Adrenal gland (tissue), 19 donors: ENCODE measurements at places on chromosomes 3 and 15.

DNA sequence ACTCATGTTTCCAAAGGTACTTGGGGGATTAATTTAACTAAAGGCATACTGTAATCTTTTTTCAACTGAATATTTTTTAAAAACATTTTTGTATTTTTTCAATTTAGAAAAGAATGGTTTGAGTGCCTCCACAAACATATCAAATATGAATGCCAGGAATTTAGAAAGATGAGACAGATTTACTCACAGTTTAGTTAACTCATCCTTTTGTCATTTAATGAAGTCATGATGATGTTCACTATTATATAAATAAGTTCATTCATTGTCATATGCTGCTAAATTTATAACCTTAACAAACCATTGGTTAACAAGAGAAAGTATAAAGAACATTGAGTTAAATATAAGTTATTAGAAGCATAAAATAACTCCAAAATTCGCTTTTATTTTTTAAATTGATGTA, 50.0 kb downstream of the FGF7 start:
- H3K36me3 ChIP-seq = no peaks in the 10 kb centered on the region
- no peaks in the 10 kb centered on the region for H3K4me1 ChIP-seq
- no peaks in the 10 kb centered on the region for H3K27me3 ChIP-seq
- no peak overlapping the region for H3K4me3 ChIP-seq

DNA sequence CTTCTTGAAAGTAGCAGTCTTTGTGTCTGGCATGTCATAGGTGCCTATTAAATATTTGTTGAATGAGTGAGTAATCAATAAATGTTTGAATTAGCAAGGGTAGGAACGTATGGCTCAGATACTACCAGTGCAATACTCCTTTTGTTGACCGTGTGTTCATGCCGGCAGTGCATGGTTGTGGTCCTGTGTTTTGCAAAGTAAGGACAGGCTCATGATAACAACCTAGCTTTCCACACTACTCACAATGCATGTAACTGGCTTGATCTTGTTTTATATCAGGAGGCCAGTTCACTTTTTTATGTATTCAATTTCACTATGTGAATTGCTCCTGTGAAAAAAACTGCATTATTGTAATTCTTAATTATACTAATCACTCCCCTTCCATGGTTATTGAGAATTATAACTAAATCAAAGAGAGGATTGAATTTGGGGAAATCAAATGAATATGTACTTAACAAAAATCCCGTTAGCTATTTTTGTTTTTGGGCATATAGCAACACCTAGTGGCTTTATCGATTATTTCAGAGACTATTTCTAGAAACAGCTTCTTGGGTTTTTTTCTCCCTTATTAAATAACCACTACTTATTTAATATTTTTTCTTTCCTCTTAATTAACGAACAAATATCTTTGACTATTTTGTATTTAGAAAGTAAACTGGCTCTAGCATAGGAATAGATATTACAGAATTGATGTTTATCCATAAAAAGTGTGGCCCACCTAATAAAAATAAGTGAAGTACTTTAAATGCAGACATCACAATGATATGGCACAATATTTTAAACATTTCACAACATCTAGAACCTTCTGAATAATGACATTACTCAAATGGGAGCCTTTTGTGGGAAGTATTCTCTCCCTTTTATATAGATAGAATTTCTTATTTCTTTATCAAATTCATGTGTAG, 218.5 kb downstream of the BBX start:
- H3K27ac ChIP-seq = no peak overlapping the region
- DNase-seq = no peak
- H3K36me3 ChIP-seq = no peaks in the 10 kb centered on the region
- no peaks in the 10 kb centered on the region for H3K27me3 ChIP-seq
- H3K4me3 ChIP-seq = no peak overlapping the region
- H3K4me1 ChIP-seq = no peaks in the 10 kb centered on the region

DNA sequence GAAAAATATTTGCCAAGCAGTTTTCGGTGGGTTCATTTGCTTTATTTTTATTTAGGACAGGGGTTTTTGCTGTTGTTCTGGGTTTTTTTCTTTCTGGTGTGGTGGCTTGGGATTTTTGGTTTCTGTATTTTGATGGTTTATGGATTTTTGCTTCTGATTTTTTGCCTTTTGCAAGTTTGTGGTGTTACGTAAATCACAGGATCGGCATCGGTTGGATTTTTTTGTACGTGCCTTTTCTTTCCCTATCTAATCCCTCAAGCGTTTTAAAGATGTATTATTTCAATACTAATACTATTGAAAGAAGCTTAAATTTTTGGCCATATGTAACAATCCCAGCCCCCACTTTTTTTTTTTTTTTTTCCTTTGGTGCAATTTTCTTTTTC, 782 bp upstream of the BCL6 start:
- peak overlapping the region; percentile 99 for H3K27ac ChIP-seq
- peaks cover 19% of the 10 kb centered on the region for H3K4me1 ChIP-seq
- DNase-seq = no peak
- H3K4me3 ChIP-seq = no peak overlapping the region
- H3K27me3 ChIP-seq = no peaks in the 10 kb centered on the region

- no peaks in the 10 kb centered on the region for H3K27me3 ChIP-seq
- peak; percentile 63 for DNase-seq
- peak overlapping the region; percentile 57 for H3K27ac ChIP-seq
- H3K36me3 ChIP-seq = peaks cover 19% of the 10 kb centered on the region
- peaks cover 19% of the 10 kb centered on the region for H3K4me1 ChIP-seq
Observed at GRCh38 chr3:48428572-48429316, 1.1 kb downstream of the PLXNB1 start.

GRCh38 chr3:160616311-160616710, 50.9 kb upstream of the KPNA4 start:
- no peaks in the 10 kb centered on the region for H3K27me3 ChIP-seq
- no peak for DNase-seq
- H3K4me3 ChIP-seq = no peak overlapping the region
- H3K27ac ChIP-seq = no peak overlapping the region
- H3K36me3 ChIP-seq = no peaks in the 10 kb centered on the region

DNA sequence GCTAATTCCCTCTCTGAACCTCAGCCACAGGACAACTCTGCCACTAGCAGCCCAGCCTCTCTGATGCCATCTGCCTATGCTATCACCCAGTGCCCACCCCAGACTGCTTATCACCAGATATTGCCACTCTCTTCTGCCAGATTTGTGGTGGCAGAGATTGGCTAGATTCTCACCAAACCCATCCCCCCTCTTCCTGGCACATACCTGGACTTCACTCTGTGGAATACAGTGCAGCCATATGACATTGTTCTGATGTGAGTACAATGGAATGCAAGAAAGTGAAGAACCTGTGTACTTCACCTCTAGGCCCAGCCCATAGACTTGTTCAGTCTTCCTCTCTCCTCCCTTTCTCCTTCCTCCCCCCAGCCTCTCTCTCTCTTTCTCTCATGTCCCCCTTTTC, 46.9 kb upstream of the NTRK3 start:
- H3K4me3 ChIP-seq = no peak overlapping the region
- H3K27me3 ChIP-seq = no peaks in the 10 kb centered on the region
- no peaks in the 10 kb centered on the region for H3K4me1 ChIP-seq
- H3K27ac ChIP-seq = no peak overlapping the region
- no peak for DNase-seq

- H3K27ac ChIP-seq = no peak overlapping the region
- H3K4me1 ChIP-seq = no peaks in the 10 kb centered on the region
- H3K36me3 ChIP-seq = no peaks in the 10 kb centered on the region
- H3K4me3 ChIP-seq = no peak overlapping the region
Observed at GRCh38 chr3:38662544-38662943, 13.1 kb upstream of the SCN5A start.

- H3K4me1 ChIP-seq = no peaks in the 10 kb centered on the region
- no peaks in the 10 kb centered on the region for H3K27me3 ChIP-seq
- H3K27ac ChIP-seq = peak overlapping the region; percentile 73
- H3K36me3 ChIP-seq = no peaks in the 10 kb centered on the region
- H3K4me3 ChIP-seq = no peak overlapping the region
Observed at GRCh38 chr15:78988361-78988911, 43.6 kb upstream of the CTSH start.

DNA sequence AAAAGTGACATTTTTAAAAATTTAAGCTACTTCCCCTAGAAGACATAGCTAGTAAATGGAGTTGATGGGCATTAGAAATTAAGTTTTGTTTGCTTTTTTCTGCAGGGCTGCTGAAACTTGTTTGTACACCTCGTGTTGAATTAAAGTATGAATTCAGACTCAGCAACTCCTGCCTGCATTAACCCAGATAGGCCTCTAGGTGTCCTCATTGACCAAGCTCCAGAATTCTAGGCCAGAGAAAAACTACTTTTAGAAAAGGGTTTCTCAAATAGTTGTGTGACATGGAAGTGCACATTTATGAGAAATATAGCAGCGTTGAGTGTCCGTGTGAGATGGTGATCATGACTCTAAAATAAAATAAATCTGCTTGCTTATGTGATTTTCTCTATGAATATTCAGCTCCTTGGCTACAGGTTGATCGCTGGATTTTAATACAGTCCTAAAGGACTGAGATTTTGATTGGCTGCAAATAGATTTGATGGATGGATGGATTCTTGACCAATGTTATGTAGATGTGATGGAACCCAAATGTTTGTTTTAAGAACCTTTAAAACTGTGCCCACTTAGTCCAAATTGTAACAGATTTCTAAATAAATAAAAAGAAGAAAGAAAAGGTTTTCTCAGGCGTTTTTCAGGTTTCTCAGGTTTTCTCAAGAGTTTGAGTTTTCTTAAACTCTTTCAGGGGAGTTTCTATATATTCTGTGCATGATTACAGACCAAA, 39.4 kb upstream of the LMOD3 start:
- no peaks in the 10 kb centered on the region for H3K4me1 ChIP-seq
- H3K36me3 ChIP-seq = no peaks in the 10 kb centered on the region
- H3K4me3 ChIP-seq = no peak overlapping the region
- H3K27me3 ChIP-seq = no peaks in the 10 kb centered on the region
- peak; percentile 22 for DNase-seq

DNA sequence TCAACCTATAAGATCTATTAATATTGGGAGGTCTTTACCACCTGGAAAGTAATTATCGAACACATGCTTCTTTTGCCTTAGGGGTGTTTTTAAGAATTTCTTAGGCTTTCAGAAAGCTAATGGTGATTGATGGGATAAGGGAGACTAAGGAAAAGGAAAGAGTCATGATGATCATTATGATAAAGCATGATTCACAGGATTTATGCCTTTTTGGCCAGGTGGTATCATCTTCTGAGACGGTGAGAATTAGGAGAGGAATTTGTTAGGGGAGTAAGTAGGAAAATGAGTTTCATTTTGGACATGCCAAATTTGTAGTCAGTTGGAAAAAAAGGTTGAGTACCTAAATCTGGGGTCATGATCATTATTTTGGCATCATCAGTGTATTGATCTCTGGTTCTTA, 8.9 kb downstream of the ARMC8 start:
- peaks cover 16% of the 10 kb centered on the region for H3K4me1 ChIP-seq
- H3K4me3 ChIP-seq = no peak overlapping the region
- no peaks in the 10 kb centered on the region for H3K27me3 ChIP-seq
- DNase-seq = no peak
- H3K27ac ChIP-seq = no peak overlapping the region
